ENCODE measurements at places on chromosomes 7 and 10.

DNA sequence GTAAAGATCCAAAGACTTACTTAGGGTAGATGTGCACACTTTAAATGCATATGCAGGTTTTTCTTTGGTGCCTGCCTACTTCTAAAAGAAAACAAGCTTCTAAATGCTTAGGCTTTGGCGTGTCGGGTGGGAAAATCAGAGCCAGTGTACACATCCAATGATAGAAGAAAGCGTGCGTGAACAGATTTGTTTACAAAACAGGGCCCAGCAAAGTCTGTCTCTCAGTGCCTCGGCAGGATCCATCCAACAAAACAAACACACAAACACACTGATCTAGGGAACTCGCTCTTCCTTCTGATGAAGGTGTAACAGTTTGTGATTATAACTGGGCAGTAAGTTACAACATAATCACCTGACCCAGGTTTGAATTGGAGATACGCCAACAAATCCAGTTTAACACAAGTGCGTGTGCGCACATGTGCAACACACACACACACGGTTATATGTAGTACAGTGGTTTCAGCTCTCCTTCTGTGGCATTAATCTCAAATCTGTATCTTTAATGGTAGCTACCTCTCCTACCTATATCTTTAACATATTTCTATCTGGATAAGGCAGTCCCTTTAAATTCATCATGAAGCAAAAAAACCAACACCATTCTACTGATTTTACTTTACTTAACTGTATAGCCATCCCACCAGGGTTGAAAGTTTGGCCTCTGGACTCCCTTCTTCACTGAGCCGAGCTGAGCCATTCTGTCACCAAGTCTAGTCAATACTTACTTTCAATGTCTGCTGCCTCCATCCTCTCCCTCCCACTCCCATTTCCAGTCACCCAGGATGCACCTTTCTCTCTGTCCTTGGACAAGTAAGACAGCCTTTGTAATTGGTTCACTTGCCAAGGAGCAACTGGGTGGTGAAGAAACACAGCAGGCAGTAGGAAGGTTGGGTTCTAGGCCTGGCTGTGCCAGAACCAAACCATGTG lies 184.4 kb upstream of the KLF14 start:
- DNase-seq = no peak

GRCh38 chr7:51349820-51350545 lies 33.4 kb upstream of the COBL start:
- no peak for DNase-seq

- DNase-seq = no peak
These were observed at the start of gene HOXA2 for GRCh38 chr7:27102581-27103442. TSS of gene HOXA2 (minus strand) at chr7:27102683. CDS start at chr7:27102500, 183 bp downstream.

DNA sequence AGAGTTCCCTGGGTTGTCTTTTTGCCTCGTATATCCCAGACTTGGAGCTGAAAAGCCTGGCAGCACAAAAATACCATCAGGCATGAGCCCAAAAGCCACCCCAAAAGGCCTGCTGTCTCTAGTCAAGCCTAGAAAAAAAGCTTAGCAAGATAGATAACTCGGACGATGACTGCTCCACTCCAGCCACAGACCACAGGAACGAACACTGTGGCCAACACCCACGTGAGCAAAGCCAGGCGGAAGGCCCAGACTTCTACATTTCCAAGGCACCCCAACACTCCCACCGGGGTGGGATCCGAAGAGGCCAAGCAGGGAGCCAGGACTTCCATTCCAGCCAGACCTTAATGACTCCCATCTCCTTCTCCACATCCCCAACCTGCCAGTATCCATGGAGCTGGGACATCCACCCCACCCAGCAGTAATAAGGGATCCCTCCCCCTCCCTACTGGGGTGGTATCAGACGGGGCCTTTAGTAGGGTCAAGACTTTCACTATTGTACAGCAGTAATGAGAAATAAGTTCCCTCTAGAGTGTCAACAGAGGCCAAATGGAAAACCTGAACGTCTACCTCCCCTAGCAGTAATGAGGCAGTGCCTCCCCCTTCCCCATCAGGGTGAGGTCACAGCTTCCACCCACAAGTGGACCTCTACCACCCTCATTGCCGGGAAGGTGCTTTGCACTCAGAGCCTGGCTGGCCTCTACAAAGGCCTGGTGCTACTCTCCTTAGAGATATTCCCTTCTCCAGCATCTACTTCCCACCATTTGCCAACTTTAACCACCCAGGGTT lies 23.0 kb downstream of the PRLHR start:
- DNase-seq = no peak

GRCh38 chr10:110864662-110865140 lies 7.0 kb upstream of the PDCD4 start:
- DNase-seq = no peak

DNA sequence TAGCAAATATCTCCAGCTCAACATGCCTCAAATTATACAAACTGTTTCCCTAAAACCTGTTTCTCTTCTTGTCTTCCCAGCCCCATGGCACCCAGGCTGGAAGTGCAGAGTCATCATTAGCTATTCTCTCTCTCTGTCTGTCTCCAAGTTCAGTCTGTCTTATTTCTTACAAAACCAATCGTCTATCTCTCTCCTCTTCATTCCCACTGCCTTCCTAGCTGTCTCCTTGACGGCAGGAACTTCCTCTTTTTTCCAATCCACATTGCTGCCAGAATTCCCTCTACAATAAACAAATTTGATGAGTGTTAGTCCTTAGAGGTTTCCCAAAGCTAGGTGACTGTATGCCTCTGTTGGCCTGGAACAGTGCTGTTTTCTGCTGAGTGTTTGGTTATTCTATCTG lies 14.9 kb upstream of the ZNRF2 start:
- DNase-seq = no peak

DNA sequence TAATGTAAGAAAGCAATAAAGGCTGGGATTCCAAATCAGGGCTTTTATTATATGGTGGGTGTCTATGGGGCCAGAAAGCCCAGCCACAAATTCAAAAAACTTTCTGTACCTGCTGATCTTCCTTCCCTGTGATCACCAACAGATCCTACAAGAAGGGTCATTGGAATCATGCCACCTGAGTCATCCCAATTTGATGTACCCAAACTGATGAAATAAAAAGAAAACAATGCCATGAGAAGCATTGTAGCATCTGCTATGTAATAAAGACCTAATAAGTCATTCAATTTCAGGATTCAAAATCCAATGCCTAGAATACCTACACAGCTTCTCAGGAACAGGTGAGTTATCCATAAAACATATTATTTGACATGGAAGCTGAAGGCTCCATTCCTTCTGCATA lies 228.8 kb downstream of the DKK1 start:
- no peak for DNase-seq

GRCh38 chr7:151440799-151441445 lies 981 bp upstream of the CRYGN start:
- no peak for DNase-seq

DNA sequence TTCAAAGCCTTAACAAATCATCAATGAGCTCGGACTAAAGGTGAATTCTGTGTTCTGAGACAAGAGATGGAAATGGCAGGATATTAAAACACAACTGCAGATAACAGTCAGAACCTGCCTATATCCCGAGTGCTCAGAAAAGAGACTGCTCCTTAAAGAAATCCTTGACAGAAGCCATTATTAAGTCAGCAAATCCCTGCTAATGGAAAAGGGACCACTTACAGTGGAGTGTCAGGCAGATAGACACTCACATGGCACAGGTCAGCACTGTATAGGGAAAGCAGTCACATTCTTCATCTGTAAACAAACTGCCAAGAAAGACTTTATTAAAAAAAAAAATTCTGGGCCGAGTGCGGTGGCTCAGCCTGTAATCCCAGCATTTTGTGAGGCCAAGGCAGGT lies 147.5 kb upstream of the LRRTM3 start:
- DNase-seq = no peak

GRCh38 chr10:79323602-79324001 lies 23.7 kb upstream of the PPIF start:
- DNase-seq = no peak

- DNase-seq = no peak
These were observed 108.8 kb downstream of the EGFR start for GRCh38 chr7:55127622-55128081.

- DNase-seq = no peak
These were observed 69.6 kb downstream of the FOXP2 start for GRCh38 chr7:114484226-114484625.

DNA sequence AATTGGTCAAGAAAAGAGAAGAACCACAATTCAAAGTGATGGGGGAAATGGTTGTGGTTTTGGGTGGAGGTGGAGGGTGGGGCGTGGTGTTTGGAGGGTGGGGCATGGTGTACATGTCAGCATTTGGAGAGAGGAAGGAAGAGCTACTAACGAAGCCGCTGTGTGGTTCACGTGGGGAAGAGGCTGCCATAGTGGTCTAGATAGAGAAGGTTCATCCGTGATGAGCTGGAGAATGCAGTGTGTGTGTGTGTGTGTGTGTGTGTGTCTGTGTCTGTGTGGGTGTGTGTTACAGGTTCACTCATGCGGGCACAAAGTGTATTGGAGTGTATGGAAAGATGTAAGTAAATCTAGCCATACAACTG lies 6.1 kb upstream of the VCL start:
- no peak for DNase-seq

Measured in esophagus squamous epithelium (tissue), 5 donors.